ENCODE measurements at places on chromosomes 13 and 19. TPM values are rescaled to one million over a fixed set of nuclear protein-coding genes. Genes with fewer than 3 reads are reported as not detected.

Gene ATG4D
- polyA plus RNA-seq: 26.2 TPM

DNA sequence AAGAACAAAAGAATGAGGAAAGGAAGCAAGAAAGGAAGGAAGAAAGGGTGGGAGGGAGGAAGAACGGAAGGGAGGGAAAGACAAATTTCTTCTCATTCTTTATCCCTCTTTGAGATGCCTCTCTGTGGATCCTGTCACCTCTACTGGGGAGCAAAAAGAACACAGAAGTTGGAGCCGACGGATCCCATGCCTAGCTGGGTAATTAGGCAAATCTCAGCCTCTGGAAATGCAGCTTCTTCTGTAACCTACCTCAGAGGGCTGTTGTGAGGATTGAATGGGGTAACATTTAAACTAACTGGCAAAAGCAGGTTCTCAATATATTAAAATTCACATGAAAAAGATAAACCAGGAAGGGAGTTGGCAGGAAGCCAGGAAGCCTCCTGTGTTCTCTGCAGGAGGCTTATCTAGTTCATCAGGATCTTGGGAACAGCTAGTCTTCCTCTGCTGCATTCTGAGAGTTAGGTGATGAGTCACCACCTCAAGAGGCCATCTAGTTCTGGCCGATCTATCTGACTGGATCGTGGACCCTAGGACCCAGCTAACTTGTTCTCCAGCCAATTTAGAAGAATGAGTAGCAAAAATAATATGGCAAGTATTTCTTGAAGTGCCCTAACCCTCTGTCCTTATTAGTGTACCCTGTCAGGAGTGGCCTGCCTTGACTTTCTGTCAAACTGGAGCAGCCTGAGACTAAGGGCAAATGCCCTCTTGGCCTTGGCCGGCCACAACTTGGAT is 15.2 kb upstream of the CPB2 start:
- no peak for DNase-seq

Gene ZNF575
- 6.7 TPM for polyA plus RNA-seq

DNA sequence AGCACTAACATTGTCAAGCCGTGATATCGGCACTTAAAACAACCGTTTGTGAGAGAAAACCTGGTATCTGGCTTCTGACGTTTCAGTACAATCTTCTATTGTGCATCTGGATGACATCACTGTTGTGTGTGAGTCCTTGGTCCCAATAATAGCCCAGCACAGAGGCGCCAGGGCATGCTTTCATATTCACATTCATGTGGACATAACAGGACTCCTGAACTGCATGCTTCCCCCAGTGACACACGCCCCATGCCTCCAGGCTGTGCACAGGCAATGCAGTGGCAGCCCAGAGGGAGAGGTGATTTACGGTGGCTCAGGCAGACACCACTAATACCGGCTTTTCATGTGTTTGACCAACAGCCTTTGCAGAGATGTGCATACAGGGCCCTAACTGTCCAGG is 58.1 kb downstream of the MRPL57 start:
- DNase-seq: no peak

- DNase-seq: no peak
These were observed 164.9 kb downstream of the UFM1 start for GRCh38 chr13:38514575-38514974.

GRCh38 chr13:73059460-73060250 is 850 bp downstream of the KLF5 start:
- DNase-seq: peak; percentile 38

- DNase-seq: no peak
These were observed 721.6 kb upstream of the ARGLU1 start for GRCh38 chr13:107289540-107289939.

DNA sequence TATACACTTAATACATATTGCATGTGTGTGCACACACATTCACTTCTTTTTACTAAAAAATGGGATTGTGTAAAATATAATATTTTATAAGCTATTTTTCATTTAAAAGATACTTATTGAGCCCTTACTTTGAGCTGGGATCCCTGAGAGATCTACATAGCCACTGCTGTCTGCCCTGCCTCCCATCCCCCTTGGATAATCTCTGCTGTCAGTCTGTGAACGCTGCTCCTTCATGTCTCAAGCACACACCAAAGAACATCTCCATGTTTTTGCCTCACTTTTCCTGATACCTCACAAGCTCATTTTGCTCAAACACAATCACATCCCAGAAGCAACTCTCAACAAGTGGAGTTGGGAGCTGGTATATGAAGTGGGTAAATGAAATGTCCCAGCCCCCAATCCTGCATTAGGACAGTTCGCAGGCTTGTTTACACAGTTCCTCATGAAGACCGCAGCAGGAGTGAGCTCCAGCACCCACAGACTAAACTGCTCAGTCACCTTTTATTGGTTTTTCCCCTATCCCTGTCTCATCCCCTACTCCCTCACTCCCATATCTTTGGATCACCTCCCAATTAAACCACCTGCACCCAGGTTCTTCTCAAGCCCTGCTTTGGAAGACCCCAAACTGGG is 108.3 kb upstream of the FRY start:
- no peak for DNase-seq

Gene ANGPTL8
- polyA plus RNA-seq: 2.9 TPM

DNA sequence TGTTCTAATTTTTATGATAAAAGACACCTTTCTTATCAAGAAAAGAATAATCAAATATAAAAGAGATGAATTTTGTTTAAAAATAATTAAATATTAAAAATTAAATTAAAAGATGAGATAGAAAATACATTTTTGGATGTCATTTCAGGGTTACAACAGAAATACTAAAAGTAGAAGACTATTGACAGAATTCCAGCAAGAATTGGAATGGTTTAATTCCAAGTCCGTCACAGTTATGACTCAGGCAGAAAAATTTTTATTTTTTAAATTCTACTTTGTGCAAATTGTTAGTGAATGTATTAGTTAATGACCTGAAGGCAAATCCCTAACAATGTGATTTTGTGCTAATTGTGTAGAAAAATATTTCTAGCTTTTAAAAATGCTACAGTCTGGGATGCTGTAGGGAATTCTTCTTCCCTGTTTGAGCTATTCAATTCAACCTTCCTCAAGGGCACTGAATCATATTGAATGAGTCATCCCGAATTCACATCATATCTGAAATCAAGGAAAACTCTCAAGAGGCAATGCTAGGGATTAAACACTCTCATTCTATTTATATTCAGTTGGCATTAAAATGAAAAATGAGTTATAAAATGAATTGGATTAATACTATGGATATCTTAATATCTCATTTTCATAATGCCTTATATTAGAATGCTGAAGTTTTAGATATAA is 633.5 kb upstream of the ATXN8OS start:
- no peak for DNase-seq

Gene POSTN
- polyA plus RNA-seq: 1,188 TPM

- no peak for DNase-seq
These were observed 72.4 kb upstream of the TSC22D1 start for GRCh38 chr13:44648392-44649103.

- no peak for DNase-seq
These were observed 11.7 kb downstream of the NDUFB7 start for GRCh38 chr19:14559916-14560775.

Gene C19orf85
- polyA plus RNA-seq: not detected

GRCh38 chr19:16714702-16715287 is 4.9 kb upstream of the NWD1 start:
- DNase-seq: no peak

DNA sequence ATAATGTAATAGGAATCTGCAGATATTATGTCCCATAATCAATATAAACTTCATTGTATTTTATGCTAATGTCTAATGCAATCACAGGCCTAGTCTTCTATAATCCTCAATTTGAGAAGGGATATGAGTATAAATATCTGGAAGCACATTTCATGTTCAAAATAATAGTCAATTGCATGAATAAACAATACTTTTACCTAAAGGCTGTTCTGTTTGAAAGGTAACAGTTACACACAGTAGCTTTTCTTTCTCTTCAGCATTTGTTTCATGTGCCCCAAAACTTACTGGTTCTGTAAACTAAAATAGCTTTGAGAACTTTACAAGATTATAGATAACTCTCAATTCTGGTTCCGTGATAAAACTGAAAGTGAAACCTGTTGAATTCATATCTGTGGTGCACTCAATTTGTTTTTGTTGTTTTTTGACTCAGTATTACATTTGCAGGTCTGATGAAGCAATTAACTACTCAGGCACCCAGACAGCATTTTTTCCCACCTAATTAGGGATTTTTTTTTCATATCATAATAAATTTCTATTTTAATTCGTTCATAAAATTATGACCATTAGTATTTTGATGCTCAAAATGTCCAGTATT is 1193.8 kb downstream of the SLITRK1 start:
- DNase-seq: no peak

DNA sequence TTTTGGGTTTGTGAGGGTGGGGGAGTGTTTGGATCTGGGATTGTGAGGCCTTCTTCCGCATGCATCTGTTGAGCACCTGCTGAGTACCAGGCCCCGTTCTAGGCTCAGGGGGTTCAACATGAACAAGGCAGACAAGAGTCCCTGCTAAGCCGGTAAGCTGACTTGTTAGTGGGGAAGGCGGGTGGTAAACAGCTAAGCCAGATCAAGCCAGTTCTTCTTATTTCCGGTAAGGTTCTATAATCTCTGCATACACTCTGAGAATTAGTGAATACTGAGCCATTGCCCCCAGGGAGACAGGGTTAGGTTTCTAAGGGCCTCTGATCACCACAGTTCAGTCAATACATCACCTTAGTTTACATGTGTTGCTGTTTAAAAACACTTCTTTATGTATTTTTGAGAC is 9.9 kb upstream of the EHD2 start:
- no peak for DNase-seq

DNA sequence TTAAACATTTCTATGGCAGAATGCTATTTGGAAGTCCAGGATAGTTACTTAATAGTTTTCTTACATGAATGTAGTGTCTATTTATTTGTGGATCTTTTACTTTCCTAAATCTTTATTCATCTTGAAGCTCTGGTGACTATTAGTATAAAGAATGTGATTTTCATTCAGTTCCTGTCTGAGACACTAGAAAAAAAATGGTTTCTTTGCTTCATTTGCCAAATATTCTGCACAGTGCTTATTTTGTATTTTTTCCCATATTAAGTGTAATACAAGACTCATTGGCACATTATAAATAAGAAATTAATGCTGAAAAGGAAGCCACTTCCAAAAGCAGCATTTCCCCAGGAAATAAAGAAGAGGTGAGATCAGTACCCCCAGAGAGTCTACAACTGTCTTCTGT is 109.8 kb downstream of the POSTN start:
- DNase-seq: no peak

GRCh38 chr13:67651908-67652465 is 421.9 kb upstream of the PCDH9 start:
- DNase-seq: no peak

DNA sequence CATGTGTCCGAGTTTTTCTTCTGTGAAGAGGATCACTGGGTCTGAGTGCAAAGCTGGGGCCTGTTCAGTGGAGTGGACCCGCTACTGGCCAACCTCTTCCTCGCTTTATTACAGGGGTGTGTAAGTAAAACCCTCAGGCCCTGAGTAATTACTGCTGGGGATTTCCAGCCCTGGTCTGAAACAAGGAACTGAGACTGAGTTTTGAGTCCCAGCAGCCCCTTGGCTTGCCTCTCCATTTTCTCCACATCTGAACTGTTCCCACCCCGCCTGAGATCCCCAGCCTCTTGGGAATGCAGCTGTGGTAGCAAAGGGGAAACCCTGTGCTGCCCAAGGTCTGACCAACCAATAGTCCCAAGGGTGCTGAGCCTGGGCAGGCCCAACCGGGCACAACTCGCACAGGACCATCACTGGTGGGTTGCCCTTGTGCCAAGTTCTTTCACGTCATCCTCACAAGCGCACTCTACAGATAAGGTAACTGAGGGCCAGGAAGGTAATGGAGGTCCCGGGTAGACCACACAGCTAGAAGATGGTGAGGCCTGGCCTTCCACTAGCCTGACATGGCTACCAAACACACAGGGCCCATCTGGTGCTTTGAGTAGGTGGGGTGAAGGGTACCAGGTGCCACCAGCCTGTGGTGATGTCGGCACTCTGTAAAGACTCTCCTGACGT is 13.7 kb upstream of the SLC35E1 start:
- no peak for DNase-seq

- no peak for DNase-seq
These were observed 104.0 kb downstream of the DGKH start for GRCh38 chr13:42152495-42152894.

Gene ZNF416
- polyA plus RNA-seq: 5.2 TPM

- DNase-seq: no peak
These were observed 1.3 kb upstream of the LMNB2 start for GRCh38 chr19:2458054-2458453.

- DNase-seq: no peak
These were observed 34.3 kb downstream of the ZNF536 start for GRCh38 chr19:30406220-30407067.

DNA sequence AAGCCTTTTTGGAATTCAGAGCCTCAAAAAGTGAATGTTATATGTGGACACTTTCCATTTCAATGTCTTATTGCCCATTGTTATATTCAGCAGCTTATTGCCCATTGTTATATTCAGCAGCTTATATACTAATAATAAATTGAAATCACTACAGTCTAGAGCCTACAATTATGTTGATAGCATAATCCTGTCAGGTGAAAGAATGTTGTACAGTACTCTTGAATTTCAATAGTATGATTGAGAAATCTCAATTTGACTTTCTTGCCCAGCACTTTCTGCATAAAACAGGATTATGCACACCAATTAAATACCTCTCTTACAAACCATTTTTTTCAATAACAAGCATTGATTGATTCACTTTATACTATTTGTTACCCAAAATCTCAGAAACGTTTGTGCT is 260.8 kb downstream of the PCDH9 start:
- no peak for DNase-seq

- peak; percentile 12 for DNase-seq
These were observed 784 bp downstream of the PIBF1 start for GRCh38 chr13:72782717-72783116.

Gene CGB5
- not detected for polyA plus RNA-seq

GRCh38 chr13:19605161-19605955 is 28.1 kb upstream of the MPHOSPH8 start:
- DNase-seq: no peak

DNA sequence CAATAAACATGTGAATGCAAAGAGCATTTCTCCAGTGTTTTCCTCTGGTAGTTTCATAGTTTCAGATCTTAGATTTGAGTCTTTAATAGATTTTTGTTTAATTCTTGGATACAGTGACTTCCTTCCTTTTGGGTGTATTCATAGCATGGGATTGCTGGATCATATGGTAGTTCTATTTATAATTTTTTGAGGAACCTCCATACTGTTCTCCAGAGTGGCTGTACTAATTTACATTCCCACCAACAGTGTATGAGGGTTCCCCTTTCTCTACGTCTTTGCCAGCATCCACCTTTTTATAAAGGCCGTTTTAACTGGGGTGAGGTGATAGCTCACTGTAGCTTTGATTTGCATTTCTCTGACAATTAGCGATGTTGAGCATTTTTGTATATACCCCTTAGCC is 9.3 kb upstream of the CALM3 start:
- no peak for DNase-seq

Gene PTH2
- polyA plus RNA-seq: not detected

Gene IL17D
- 18.2 TPM for polyA plus RNA-seq

Gene CRLF1
- polyA plus RNA-seq: 6.4 TPM

GRCh38 chr13:111398715-111399299 is 78.4 kb downstream of the TEX29 start:
- DNase-seq: no peak

Data from hindlimb muscle (tissue), 1 donor.